ENCODE measurements at places on chromosomes 16 and 17. TPM values are rescaled to one million over a fixed set of nuclear protein-coding genes. Genes with fewer than 3 reads are reported as not detected.

- no peak for DNase-seq
Measured at GRCh38 chr16:17126156-17126555, 344.6 kb downstream of the XYLT1 start.

- peak; percentile 58 for DNase-seq
Measured at GRCh38 chr17:16900288-16900882, 71.5 kb downstream of the TNFRSF13B start.

The CLEC16A gene
- total RNA-seq, result 26.8 TPM

GRCh38 chr17:75516619-75517296, 430 bp downstream of the TSEN54 start:
- no peak for DNase-seq

The ZNF267 gene
- total RNA-seq, result 12.2 TPM

DNA sequence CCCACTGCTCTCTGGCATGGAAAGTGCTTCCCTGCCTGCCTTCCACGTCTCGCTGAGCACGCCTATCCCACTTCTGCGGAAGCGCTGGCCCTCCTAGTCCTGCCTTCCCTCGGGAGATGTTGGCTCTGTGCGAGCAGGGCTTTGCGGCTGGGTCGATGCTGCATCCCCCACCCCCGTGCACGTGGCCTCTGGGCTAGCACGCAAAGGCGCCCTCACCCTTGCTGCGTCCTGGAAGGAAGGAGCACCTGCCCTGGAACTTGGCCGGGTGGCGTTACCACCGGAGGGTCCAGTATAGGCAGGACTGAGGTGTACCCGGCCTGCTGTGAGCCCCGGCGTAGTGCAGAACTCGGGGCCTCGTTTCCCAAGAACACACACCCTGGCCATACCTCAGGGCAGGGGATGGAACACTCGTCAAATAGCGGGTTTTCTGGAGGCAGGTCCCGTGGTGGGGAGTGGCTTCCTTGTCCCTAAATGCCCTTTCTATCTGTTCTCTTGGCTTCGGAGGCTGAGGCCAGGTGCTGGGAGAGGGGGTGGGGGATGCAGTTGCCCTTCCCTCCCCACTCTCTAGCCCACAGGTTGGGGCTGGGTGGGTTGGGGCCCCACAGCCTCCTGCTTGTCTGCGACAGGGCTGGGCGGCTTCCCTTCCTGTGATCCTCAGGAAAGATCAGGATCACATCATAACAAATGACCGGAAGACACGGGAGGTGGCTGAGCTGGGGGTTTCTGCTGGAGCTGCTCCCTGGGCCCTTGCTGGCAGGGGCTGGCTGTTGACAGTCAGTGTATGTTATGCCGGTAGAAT, 17.4 kb downstream of the BAIAP2 start:
- no peak for DNase-seq

The G6PC3 gene
- total RNA-seq, result 10.9 TPM

The ACSM3 gene
- total RNA-seq, result 21.5 TPM

The CHMP1A gene
- total RNA-seq, result 98.6 TPM

The MPHOSPH6 gene
- total RNA-seq, result 23.5 TPM

The PCGF2 gene
- 9.0 TPM for total RNA-seq

The MYH8 gene
- total RNA-seq, result not detected

- no peak for DNase-seq
Measured at GRCh38 chr16:87212026-87212425, 105.2 kb downstream of the C16orf95 start.

The TERB1 gene
- 0.19 TPM for total RNA-seq

DNA sequence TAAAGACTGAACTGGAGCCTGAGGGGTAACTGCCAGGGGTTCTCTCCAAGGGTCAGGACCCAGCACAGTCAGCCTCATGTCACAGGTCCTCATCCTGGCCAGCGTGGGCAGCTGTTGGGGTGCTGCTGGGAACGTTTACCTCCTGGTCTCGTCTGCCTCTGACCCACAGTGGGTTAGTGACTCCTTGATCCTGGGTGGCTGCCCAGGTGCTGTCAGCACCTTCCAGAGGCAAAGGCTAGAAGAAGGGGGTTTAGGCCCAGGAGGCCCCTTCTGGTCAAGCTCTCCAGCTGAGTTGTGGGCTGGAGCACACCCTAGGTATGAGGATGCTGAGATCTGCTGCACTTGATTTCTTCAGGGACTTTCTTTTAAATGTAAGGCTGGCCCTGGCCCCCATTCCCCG, 30.3 kb downstream of the AKAP1 start:
- no peak for DNase-seq

DNA sequence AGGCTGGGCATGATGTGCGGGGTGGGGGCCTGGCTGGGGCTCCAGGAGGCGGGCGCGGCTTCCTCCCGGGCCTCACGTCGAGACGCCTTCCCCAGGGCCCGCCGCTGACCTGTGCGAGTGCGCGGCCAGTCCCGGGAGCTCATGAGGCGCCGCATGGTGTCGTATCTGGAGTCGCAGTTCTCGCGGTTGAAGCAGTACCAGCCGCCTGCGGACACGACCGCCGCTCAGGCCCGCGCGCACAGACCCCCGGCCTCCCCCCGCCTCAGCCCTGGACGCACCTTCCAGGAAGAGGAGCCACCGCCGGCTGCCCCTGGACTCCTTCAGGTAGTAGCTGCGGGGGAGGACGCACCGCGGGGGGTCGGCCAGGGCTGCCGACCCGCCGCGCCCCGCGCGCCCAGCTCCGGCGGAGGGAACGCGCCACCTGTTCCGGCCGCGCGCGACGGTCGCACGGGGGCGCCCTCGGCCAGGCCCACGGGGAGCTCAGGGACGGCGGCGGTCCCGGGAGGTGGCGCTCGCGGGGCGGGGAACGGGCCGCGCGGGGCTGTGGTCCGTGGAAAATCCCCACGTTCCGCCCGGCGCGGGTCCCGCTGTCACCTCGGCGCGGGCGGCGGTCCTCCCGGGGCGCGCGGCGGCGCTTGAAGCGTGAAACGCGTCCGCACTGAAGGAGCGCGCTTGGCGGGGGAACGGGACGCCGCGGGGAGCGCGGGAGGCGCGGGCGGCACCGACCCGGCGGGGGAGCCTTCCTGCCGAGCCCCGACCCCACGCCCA, 1.4 kb downstream of the NOTUM start:
- no peak for DNase-seq

- DNase-seq, result peak; percentile 17
Measured at GRCh38 chr17:8791910-8792270, 7.3 kb downstream of the MFSD6L start.

DNA sequence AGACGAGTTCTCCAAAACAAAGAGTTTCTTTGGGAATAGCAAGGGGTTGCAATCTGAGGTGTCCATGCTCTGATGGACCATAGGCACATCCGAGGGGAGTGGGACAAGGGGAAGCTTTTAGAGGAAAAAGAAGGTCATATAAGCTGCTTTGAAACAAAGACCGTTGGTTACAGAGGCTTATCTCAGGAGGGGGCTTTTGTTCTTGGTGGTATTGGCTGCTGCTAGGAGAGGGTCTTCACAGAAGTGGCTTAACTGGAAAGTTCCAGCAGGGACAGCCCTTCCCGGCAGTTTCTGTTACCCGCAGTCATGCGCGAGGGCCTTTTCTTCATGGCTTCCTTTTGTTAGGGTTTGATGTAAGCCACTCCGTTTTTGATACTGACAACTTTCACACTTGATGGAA, 76.0 kb downstream of the RAP1GAP2 start:
- no peak for DNase-seq

- DNase-seq, result no peak
Measured at GRCh38 chr17:6525731-6526130, 30.6 kb downstream of the PITPNM3 start.

The GNAO1 gene
- 1.4 TPM for total RNA-seq

The DHRS7C gene
- total RNA-seq, result not detected

The ATAD5 gene
- total RNA-seq, result 1.5 TPM

Data from lower leg skin (tissue), 4 donors.